ENCODE measurements at places on chromosomes 12 and 14.
A peak's percentile ranks its signal among the peaks of the same experiment; 100 is the strongest.

- DNase-seq, result no peak
These were observed 293.4 kb downstream of the NPAS3 start for GRCh38 chr14:33232031-33232430.

- no peak for DNase-seq
These were observed 443.3 kb downstream of the ADAMTS20 start for GRCh38 chr12:43108656-43109055.

- DNase-seq, result no peak
These were observed 29.5 kb upstream of the CISTR start for GRCh38 chr12:53781228-53781801.

DNA sequence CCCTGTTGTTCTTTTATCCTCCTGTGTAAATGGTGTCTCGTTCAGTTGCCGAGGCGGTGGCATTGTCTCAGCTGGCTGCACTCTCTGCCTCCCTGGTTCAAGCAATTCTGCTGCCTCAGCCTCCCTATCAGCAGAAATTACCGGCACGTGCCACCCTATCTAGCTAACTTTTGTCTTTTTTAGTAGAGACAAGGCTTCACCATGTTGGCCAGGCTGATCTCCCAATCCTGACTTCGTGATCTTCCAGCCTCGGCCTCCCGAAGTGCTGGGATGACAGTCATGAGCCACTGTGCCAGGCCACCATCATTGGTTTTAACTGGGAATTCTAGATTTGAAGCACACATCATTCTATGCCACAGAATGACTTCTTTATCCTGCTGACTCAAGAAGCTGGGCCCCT is 175.3 kb upstream of the ALG10B start:
- DNase-seq, result no peak

DNA sequence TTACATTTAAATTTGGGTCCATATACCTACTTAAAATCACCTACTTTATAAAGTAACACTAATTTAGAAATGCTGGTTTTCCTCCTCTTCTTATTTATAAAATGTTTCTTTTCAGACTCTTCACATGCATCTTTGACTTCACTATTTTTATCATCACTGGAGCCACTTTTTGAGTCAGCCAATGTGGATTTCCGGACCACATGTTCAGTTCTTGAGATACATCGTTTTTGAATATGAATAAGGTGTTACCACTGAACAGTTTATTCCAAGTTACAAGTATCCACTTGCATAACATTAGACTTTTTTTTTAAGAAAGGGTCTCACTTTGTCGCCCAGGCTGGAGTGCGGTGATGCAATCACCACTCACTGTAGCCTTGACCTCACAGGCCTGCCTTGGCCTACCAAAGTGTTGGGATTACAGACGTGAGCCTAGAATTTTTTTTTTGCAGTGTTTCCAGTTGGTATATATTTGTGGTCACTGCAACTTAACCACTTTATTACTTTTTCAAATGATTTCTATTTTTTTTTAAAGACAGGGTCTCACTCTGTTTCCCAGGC is 5.7 kb downstream of the FNTB start:
- DNase-seq, result no peak

- DNase-seq, result peak; percentile 85
These were observed 17.8 kb downstream of the CDK2AP1 start for GRCh38 chr12:123253641-123254459.

DNA sequence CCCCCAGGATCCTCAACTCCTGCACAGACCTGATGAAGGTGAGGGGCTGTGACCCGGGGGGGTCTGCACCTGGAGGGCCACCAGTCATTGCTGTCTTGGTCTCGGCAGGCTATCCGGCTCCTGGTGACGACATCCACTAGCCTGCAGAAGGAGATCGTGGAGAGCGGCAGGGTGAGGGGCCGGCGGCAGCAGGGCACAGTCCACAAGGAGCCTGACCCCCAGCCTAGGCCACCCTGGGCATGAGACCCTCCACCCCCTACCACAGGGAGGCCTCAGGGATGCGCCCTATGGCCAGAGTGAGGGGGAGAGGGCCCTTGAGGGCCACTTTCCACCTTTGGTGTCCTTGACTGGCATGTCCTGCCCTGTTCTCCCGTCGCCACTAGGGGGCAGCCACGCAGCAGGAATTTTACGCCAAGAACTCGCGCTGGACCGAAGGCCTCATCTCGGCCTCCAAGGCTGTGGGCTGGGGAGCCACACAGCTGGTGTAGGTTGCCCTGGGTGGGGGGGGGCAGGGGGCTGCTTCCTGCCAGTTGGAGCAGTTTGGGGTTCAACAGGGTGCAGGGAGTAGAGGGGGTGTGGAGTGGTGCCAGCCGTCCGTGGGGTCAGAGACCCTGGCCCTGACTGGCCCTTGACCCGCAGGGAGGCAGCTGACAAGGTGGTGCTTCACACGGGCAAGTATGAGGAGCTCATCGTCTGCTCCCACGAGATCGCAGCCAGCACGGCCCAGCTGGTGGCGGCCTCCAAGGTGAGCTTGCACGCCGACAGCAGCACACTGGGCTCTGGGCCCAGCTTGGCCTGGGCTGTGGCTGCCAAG is 25.0 kb downstream of the HIP1R start:
- DNase-seq, result peak; percentile 21

DNA sequence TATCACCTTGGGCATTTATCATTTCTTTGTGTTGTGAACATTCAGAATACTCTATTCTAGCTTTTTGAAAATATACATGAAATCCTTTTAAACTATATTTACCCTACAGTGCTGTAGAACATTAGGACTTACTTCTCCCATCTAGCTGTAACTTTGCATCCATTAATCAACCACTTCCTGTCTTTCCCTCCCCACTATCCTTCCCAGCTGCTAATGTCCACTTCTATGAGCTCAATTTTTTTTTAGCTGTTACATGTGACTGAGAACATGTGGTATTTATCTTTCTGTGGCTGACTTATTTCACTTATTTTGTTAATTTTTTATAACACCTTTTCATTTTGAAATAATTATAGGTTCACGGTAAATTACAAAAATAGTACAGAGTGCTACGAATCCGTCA is 136.0 kb downstream of the LMNTD1 start:
- no peak for DNase-seq

DNA sequence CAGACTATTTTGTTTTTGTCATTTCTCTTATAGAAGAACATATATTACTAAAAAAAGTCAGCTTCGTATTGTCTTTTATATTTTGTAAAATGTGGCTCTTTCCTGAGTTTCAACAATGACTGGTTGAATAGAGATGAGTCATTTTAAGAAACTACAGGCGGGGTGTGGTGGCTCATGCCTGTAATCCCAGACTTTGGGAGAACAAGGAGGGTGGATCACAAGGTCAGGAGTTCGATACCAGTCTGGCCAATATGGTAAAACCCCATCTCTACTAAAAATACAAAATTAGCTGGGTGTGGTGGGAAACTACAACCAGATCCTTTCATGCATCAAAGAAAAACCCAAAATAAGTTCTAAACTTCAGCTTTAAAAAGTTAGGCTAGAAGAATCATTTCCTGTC is 28.8 kb downstream of the HECTD4 start:
- no peak for DNase-seq

GRCh38 chr14:103695296-103696069 is 19.8 kb downstream of the XRCC3 start:
- DNase-seq, result no peak
